ENCODE measurements at places on chromosomes 3 and 15. TPM values are rescaled to one million over a fixed set of nuclear protein-coding genes. Genes with fewer than 3 reads are reported as not detected.
A peak's percentile ranks its signal among the peaks of the same experiment; 100 is the strongest.

HIGD2B gene
- total RNA-seq = not detected

- peak; percentile 72 for DNase-seq
Measured at GRCh38 chr3:152444029-152444641, 175.4 kb downstream of the MBNL1 start.

DNA sequence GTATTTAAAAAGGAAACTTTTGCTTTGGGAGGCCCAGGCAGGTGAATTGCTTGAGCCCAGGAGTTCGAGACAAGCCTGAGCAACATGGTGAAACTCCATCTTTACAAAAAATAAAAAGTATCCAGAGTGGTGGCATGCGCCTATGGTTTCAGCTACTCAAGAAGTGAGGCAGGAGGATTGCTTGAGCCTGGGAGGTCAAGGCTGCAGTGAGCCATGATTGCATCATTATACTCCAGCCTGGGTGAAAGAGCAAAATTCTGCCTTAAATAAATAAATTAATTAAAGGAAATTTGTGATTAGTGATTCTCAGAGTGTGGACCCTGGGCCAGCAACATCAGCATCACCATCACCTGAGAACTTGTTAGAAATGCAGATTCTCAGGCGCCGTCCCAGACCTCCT is 9.9 kb upstream of the COMMD4 start:
- DNase-seq = no peak

DNA sequence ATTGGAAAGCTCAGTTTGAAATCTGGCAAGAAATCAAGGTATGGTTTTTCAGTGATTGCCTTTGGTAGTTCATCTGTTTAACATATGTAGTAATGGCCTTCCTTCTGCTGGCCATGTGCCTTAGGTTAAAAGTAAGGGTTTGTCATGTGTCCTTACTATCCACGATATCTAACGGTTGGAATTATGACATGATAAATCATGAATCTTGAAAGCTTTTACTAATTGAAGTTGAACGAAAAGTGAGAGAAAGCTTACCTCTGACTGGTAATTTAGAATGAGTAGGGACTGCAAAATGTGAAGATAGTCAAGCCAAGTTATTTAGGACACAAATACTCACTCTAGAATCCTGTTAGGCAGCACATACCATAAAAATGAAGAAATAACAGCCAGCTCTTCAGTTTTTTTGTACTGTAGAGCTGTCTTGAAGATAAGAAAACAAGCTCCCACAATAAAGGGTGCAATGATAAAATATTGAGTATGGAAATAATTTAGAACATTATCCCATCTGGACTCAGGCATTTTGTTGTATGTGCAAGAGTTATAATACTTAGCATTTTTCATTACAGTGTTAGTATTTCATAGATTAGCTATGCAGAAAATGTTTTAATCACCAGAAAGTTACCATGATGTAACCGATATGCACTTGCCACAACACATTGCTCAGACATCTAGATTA is 303.4 kb downstream of the ZNF385D start:
- DNase-seq = no peak

DNA sequence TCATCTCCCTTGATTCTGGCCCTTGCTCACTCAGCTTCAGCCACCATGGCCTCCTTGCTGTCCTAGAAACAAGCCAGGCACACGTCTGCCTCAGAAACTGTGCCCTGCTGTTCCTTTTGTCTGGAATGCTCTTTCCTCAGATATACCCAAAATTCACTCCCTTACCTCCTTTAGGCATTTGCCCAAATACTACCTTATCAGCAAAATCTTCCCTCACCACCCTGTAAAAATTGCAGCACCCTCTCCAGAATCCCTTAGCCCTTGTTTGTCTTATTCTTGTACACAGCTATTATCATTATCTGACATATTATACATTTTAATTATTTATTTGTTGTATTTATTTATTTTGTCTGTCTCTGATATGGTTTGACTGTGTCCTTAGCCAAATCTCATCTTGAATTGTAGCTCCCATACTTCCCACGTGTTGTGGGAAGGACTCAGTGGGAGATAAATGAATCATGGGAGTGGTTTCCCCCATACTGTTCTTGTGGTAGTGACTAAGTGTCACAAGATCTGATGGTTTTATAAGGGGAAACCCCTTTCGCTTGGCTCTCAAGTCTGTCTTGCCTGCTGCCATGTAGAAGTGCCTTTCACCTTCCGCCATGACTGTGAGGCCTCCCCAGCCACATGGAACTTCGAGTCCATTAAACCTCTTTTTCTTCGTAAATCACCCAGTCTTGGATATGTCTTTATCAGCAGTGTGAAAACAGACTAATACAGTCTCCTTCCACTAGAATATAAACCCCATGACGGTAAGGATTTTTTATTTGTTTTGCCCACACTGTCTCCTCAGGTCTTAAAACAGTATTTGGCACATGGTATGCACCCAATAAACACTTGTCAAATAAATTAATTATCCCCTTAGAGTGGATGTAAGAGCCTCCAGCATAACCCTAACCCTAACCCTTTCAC is 60.0 kb upstream of the STT3B start:
- DNase-seq = peak; percentile 24

DNA sequence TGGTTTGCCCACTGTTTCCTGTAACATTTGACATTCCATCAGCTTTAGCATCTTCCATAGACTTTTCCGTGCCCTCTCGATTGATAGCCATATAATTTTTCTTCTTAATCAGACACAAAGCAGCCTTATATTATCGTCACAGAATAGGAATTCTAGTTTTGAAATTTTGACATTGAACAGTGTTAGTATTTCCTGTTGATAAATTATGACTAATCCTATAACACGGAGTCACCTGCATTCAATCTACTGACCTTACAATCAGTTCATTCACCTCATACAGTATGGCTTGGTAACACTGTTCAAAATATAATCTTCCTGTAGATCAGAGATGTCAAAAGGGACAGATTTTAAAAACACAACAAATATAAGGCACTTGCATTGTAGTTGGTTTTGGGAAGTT is 423.7 kb downstream of the C3orf38 start:
- DNase-seq = no peak

DNA sequence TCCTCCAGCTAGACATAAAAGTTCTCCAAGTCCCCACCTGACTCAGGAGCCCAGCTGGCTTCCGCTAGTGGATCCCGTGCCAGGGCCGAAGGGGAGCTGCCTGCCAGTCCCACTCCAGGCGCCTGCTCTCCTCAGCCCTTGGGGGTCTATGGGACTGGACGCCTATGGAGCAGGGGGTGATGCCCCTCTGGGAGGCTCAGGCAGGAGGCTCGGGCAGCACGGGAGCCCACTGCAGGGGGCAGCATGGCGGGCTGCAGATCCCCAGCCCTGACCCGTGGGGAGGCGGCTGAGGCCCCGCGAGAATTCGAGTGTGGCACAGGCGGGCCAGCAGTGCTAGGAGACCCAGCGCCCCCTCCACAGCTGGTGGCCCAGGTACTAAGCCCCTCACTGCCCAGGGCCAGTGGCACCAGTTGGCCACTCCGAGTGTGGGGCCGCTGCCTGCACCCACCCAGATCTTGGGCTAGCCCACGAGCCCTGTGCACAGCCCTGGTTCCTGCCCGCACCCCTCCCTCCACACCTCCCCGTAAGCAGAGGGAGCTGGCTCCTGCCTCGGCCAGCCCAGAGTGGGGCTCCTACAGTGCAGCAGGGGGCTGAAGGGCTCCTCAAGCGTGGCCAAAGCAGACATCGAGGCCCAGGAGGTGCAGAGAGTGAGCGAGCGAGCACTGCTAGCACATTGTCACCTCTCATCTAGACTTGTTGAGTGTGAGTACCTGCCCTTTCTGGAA is 221.3 kb upstream of the NSMCE3 start:
- DNase-seq = no peak

DNA sequence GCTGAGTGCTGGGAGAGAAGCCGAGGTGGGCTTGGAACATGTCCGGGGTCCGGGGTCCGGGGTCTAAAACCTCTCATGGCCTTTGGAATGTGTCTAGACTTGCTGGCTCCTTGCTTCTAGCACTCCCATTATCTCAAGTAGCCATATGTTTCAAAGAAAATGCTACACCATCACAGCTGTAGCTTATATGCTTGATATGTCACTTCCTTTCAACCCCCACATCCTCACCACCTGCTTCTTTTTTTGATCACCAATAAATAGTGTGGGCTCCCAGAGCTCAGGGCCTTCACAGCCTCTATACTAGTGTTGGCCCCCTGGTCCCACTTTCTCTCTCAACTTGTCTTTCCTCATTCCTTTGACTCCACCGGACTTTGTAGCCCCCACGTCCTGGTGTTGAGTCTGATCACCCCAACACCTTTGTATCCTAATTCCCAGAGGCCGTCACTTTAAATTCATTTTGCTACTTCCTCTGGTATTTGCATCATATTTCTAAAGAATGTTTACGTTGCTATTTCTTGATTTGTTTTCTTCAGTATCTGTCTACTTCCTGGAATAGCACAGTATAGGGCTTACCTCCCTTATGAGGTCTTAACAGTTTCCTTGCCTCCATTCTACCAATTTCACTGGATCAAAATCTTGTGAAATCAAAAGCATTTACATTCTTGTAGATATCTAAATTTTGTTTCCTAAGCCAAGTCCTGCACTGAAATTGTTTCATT is 71.9 kb upstream of the CHRNB4 start:
- DNase-seq = no peak
